ENCODE measurements at places on chromosomes 11 and 22. TPM values are rescaled to one million over a fixed set of nuclear protein-coding genes. Genes with fewer than 3 reads are reported as not detected.
A peak's percentile ranks its signal among the peaks of the same experiment; 100 is the strongest.

GAB4 gene
- total RNA-seq, result 0.10 TPM

PPME1 gene
- total RNA-seq, result 36.1 TPM

DNA sequence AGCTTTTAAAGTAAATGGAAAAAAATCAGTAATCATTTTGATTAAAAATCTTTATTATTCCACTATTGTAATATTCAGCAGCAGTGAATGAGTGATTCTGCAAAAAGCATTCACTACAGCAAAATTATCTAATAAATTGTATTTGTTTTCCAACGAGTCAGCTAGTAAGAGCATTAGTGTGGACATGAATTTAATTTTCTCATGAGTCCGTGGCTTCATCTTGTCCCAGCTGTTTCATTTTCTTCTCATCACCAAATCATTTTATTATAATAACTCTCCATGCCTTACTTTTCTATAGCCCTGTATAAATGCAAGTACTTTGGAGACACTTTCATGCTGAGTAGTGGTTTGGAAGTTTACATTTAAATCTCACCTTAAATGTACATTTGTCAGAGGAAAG, 66.2 kb downstream of the FANCF start:
- no peak for DNase-seq
- H3K4me3 ChIP-seq, result no peak overlapping the region
- H3K4me1 ChIP-seq, result no peaks in the 10 kb centered on the region
- no peaks in the 10 kb centered on the region for H3K27me3 ChIP-seq
- H3K36me3 ChIP-seq, result no peaks in the 10 kb centered on the region
- no peak overlapping the region for H3K27ac ChIP-seq

XKR3 gene
- total RNA-seq, result not detected

DNA sequence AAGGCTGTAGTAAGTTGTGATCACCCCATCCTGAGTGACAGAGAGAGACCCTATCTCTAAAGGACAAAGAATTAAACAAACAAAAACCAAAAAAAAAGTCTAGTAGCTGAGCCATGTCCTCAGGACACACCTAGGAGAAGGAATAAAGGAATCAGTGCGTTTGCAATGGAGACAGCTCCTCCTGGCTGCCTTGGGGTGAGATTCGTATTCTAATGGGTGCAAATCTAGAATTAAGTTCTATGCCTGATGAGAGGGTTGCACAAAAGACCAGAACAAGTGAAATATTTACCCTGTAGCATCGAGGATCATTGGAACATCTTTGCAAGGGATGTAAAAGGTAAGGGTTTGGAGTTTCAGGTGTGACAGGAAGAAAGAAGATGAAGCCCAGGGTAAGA, 70.3 kb upstream of the BMAL1 start:
- H3K27me3 ChIP-seq, result no peaks in the 10 kb centered on the region
- no peak overlapping the region for H3K27ac ChIP-seq
- H3K36me3 ChIP-seq, result no peaks in the 10 kb centered on the region
- H3K4me3 ChIP-seq, result no peak overlapping the region

GRCh38 chr11:59859673-59860072, 6.6 kb downstream of the TCN1 start:
- no peak overlapping the region for H3K4me3 ChIP-seq
- no peaks in the 10 kb centered on the region for H3K4me1 ChIP-seq
- no peaks in the 10 kb centered on the region for H3K27me3 ChIP-seq

GRCh38 chr11:78666675-78667160, 92.1 kb upstream of the NARS2 start:
- no peaks in the 10 kb centered on the region for H3K27me3 ChIP-seq
- no peak overlapping the region for H3K27ac ChIP-seq
- DNase-seq, result no peak
- H3K4me3 ChIP-seq, result no peak overlapping the region
- peaks cover 41% of the 10 kb centered on the region for H3K36me3 ChIP-seq

DNA sequence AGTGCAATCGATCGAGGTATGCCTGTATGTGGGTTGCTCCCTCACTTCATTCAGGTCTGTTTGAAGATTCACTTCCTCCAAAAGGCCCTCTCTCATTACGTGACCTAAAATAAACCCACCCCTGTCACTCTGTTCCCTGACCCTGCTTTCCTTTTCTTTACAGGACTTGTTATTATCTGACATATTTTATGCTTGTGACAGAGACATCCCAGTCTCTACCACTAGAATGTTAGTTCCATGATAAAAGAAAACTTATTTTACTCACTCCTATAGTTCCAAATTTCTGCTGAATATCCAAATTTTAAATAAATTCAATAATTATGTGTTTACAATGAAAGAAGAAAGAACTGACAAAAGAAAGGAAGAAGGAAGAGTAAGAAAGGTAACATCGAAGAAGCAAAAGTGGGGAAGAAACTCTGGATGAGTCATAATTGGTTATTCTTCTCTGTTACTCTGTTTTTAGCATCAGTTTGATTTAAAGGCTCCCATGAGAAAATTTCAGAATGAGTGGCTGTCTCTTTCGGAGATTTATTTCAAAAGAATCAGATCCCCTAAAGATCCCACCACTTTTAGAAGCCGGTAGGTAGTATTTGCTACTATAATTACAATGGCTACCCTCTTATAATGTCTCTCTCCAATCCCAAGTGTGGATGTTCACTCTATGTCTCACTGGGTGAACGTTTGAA, 33.5 kb downstream of the ENTHD1 start:
- no peak for DNase-seq
- H3K27me3 ChIP-seq, result no peaks in the 10 kb centered on the region
- no peaks in the 10 kb centered on the region for H3K4me1 ChIP-seq
- no peak overlapping the region for H3K4me3 ChIP-seq

IL17REL gene
- total RNA-seq, result 0.40 TPM

DNA sequence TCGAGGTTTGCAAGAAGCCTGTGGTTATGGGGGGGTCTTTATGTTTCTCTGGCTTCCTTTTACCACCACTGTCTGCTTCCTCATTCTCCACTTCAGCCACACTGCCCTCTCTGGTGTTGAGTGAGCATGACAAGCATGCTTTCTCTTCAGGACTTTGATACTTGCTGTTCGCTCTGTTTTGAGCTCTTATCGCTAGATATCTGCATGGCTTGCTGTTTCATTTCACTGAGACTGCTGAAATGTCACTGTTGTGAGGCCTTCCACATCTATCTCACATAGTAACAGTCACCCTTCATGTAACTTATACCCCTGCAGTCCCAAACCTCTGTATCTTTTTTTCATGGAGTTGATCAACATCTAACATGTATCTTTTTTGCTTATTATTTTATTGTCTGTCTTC, 59.8 kb downstream of the TMEM135 start:
- H3K36me3 ChIP-seq, result peaks cover 3% of the 10 kb centered on the region

- H3K4me1 ChIP-seq, result peaks cover 5% of the 10 kb centered on the region
- no peak overlapping the region for H3K4me3 ChIP-seq
- H3K36me3 ChIP-seq, result no peaks in the 10 kb centered on the region
- no peak for DNase-seq
Observed at GRCh38 chr22:28351476-28351875, 328.2 kb downstream of the TTC28 start.

SMIM35 gene
- total RNA-seq, result 0.06 TPM

GRCh38 chr11:34640050-34640923, 19.4 kb downstream of the EHF start:
- no peaks in the 10 kb centered on the region for H3K27me3 ChIP-seq
- no peaks in the 10 kb centered on the region for H3K36me3 ChIP-seq
- no peak overlapping the region for H3K4me3 ChIP-seq
- no peak for DNase-seq

DNA sequence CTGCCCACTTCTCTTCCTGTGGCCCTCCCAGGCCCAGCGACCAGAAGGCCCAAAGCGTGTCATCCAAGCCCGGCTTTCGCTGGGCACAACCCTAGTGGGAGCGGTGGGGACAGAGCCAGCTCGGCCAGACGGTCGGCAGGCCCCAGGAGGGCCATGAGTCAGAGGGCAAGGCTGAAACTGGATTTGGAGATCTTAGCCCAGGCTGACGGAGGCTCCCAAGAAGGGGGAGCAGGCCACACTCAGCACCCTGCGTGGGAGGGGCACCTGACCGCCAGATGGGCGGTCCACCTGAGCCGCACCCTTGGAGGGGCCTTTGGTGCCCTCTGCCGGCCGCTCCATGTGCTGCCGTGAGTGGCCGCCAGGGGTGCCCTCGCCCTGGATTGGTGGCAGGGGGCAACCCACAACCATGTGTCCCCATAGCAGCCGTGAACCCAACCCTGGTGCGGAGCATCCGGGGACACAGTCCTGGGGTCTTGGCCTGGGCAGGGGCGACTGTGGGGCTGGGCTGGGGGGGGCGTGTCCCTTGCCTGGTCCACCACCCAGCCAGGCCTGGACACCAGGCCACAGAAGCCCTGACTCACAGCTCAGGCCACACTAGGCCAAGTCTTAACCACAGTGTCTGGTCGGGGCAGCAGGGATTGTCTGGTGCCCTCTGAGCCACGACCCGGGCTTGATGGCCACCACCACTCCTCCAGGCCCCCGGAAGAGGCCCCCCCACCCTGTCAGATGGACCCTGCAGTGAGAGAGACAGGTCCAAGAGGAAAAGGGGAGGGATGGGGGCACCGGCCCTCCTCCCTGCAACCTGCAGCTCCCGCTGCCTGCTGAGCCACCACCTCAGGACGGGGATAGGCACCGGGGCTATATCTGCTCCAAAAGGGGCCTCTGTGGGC, 19.2 kb upstream of the TALDO1 start:
- no peaks in the 10 kb centered on the region for H3K36me3 ChIP-seq
- no peak overlapping the region for H3K4me3 ChIP-seq
- H3K27me3 ChIP-seq, result peaks cover 46% of the 10 kb centered on the region
- H3K4me1 ChIP-seq, result peaks cover 43% of the 10 kb centered on the region
- DNase-seq, result no peak
- H3K27ac ChIP-seq, result peak overlapping the region; percentile 91

OR51I2 gene
- total RNA-seq, result not detected

APOL4 gene
- 28.5 TPM for total RNA-seq

- no peaks in the 10 kb centered on the region for H3K27me3 ChIP-seq
- no peaks in the 10 kb centered on the region for H3K4me1 ChIP-seq
- no peak overlapping the region for H3K27ac ChIP-seq
- no peak overlapping the region for H3K4me3 ChIP-seq
Observed at GRCh38 chr11:101563166-101563565, 20.6 kb downstream of the TRPC6 start.

EHF gene
- 7.5 TPM for total RNA-seq

GRCh38 chr11:102784380-102784779, 4.0 kb upstream of the MMP10 start:
- H3K36me3 ChIP-seq, result no peaks in the 10 kb centered on the region
- no peak overlapping the region for H3K27ac ChIP-seq
- DNase-seq, result no peak
- no peaks in the 10 kb centered on the region for H3K27me3 ChIP-seq
- no peaks in the 10 kb centered on the region for H3K4me1 ChIP-seq
- no peak overlapping the region for H3K4me3 ChIP-seq

TNKS1BP1 gene
- 17.2 TPM for total RNA-seq

- H3K4me1 ChIP-seq, result peaks cover 61% of the 10 kb centered on the region
- no peaks in the 10 kb centered on the region for H3K36me3 ChIP-seq
- H3K27me3 ChIP-seq, result no peaks in the 10 kb centered on the region
- H3K27ac ChIP-seq, result peak overlapping the region; percentile 49
Observed at GRCh38 chr11:112797648-112798293, 163.4 kb upstream of the NCAM1 start.

DNA sequence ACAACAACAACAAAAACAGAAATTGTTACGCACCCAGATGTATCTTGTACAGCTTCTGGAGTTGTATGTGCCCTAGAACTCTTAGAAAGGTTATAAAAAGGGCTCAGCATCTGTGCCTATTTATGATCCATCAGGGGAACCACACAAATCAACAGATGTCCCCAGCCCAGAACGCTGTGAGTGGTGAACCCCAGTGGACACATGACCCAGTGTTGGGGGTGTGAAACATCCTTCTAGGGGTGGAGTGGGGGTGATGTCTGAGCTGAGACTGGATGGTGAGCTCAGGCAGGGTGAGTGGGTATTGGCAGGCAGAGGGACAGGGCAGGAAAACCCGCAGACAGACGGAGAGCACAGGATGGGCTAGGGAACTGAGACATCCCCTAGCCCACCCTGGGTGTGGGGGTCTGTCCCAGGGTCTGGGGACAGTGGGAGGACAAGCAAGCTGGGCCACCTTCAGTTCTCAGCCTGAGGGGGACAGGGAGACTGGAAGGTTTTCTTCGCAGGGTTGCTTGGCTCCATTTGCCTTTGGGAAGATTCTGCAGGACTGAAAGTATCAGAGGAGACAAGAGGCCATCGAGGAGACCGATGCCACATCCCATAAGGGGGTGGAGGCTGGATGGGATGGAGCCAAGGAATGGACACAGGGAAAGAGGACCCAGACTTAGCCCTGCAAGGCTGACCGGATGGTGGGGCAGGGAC, 5.8 kb upstream of the EMID1 start:
- H3K4me3 ChIP-seq, result no peak overlapping the region
- H3K36me3 ChIP-seq, result no peaks in the 10 kb centered on the region
- no peaks in the 10 kb centered on the region for H3K27me3 ChIP-seq
- H3K27ac ChIP-seq, result no peak overlapping the region
- DNase-seq, result no peak

- no peak for DNase-seq
- peaks cover 17% of the 10 kb centered on the region for H3K36me3 ChIP-seq
- no peaks in the 10 kb centered on the region for H3K4me1 ChIP-seq
- no peak overlapping the region for H3K4me3 ChIP-seq
- no peaks in the 10 kb centered on the region for H3K27me3 ChIP-seq
- no peak overlapping the region for H3K27ac ChIP-seq
Observed at GRCh38 chr11:94849839-94850238, 81.7 kb downstream of the AMOTL1 start.
